IPS-NIHi11 (cell line): ENCODE measurements at places on chromosomes 4 and X.
A peak's percentile ranks its signal among the peaks of the same experiment; 100 is the strongest.

GRCh38 chrX:119706616-119707015 lies 13.6 kb upstream of the SEPTIN6 start:
- no peak for DNase-seq

DNA sequence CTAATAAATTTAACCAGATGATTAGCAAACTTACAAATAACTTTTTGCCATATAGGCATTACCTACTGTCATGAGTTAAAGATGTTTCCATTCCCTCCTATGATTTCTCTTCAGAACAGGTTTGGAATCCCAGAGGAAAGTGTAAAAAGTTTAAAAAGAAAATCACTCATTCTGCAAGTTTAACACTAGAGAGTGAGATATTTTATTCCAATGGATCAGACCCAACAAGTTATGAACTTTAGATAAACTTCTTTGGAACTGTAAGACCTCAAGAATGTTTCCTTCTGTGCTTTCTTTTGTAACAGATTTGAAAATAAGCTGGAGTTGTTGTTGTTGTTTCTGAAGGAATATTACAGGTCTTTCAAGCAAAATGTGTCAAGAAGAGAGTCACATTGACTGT lies 51.6 kb downstream of the PPP3CA start:
- no peak for DNase-seq

DNA sequence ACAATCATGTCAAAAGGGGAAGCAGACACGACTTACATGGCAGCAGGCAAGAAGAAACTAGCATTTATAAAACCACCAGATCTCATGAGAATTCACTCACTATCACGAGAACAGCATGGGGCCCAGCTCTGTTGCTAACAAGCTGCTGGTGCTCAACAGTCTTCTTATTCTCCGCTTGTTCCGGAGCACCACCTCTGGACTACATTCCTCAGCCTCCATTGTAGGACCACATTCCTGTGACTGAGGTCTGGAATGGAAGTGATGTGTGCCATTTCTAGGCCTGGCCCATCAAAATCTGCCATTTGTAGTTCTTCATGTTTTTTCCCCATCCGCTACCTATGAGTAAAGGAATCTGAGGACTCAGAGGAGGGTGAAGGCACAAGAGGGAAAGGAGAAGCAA lies 111.5 kb upstream of the PTCHD1 start:
- DNase-seq = no peak

- peak; percentile 24 for DNase-seq
Measured at GRCh38 chr4:159540501-159540900, 437.6 kb downstream of the RAPGEF2 start.

DNA sequence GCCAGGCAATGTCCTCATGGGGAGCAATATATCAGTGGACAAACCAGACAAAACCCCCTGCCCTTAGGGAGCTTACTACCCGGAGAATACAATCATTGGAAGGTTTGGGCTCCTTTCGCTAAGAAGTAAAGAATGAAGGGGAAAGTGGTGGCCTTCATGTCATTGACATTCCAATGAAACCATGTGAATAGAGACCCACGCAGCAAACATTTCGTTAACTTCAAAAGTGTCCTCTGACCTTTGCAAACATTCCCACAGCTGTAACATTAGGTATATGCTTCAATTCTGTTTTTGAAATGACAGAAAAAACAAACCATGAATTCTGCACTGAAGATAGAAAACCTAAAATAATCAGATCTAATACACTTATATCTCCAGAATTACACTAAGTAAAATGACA lies 7.0 kb downstream of the ATP8A1 start:
- no peak for DNase-seq

GRCh38 chr4:102564399-102565059 lies 63.4 kb downstream of the NFKB1 start:
- DNase-seq = no peak

- no peak for DNase-seq
Measured at GRCh38 chr4:41280010-41280409, 23.3 kb downstream of the UCHL1 start.

DNA sequence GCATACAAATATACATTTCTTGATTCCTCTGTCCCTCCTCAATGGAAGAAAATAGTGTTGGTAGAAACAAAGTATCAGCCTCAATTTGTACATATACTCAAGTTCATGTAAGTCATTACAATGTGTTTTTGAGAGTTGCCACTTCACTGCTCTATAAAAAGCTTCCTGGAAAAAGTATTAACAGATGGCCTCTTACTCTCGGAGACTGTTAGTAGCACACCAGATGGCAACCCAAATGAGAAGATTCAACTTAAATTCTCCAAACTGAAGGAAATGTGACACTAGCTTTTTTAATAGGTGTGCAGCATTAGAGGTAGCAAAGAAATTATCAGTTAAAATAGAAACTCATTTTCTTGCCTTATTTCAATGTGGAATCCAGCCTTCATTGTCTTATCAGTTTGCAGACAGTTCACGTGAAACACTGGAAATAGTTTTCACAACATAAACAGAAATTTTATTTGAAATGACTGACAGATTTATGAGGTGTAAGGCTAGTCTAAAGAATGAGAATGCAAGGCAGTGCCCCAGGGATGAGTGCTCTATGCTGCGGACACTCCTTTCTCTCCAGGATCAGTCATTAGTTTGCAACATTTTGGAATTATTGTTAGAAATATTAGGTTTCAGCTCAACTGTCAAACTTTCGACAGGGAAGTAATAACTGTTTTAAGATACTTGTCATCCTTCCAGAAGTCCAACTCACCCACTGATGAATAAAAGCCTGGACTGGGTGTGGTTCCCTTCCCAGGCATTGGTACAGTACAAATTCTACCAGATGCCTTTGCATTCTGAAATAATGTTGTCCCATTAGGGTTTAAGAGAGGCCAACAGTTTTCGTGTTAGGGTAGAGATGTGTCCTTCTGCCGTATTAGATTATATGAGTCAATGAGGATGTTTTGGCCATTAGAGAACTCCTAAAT lies 50.9 kb downstream of the IDS start:
- DNase-seq = no peak

DNA sequence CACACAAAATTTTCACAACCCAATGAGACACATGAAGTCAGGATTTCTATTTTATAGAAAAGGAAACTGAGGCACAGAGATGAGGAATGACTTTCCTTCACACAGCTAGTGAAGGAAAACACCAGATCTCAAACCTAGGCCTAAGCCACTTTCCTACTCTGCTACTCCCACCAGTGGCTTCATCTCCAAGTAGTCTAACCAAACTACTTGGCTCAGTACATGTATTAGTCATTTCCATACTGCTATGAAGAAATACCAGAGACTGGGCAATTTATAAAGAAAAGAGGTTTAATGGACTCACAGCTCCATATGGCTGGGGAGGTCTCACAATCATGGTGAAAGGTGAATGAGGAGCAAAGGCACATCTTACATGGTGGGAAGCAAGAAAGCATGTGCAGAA lies 196.6 kb downstream of the EVC2 start:
- DNase-seq = no peak

DNA sequence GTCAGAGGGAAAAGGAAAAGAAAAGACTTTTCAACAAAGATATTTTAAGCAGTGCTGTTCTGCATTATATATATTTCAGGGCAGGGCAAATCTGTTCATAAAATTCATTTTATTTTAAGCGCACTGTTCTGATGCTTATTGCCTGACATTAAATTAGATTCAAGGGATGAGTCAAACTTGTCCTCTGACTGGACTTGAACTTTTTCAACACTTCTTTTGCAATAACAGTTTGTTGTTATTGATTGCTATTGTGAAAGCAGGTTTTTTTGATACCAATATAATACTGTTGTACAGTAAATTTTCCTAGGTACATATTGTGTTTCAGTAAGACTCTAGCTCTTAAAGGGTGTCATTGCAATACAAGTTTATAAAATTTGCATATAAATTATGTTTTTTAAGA lies 481.3 kb downstream of the NAF1 start:
- no peak for DNase-seq

DNA sequence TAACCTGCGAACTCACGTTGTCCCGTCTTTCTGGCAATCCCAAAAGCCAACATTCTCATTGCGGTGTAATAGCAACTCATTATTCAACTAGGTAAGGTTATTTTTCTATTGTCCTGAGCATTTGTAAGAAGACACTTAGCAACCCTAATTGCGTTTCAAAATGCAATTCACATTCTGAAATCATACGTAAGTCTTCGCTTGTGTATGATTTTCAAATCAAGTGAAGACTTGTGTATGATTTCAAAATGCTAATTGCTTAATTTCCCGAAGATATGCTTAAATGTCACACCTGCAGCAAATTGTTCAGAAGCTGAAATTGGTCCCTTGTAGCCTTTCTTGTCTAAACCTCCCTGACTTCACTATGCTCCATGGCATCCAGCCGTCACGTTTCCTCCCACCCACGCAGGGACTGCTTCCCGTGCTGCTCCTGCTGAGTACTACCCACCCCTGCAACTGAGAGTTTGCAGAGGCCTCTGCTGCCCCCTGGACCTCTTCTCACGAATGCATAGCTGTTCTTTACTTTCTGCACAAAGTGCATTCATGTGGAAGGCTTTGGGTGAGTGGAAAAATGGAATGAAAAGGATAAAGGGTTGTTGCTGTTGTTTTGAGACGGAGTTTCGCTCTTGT lies 40.8 kb upstream of the CLDN24 start:
- peak; percentile 46 for DNase-seq

DNA sequence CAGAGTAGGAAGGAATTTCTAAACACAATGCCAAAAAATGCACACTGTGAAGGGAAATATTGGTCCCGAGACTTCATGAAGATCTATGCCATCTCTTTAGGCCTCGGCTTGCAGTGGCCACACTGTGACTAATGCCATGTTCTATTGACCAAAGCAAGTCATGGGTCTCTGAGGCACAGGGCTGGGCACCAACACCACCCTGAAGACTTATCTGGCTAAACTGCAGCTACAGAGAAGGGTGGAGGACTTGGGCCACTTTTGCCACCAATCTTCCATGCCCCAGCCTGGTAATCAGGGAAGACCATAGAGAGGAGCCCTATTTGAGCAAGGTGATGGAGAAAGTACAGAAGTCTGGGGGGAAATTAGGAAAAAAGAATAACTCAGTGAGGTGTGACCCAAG lies 42.1 kb downstream of the HMX1 start:
- no peak for DNase-seq

GRCh38 chr4:53804719-53805118 lies 213.4 kb upstream of the LNX1 start:
- DNase-seq = peak; percentile 52

GRCh38 chr4:153553819-153554170 lies 87.6 kb downstream of the TMEM131L start:
- DNase-seq = no peak

- no peak for DNase-seq
Measured at GRCh38 chr4:2793586-2794485, 951 bp downstream of the SH3BP2 start.

GRCh38 chrX:3320471-3321046 lies 25.9 kb downstream of the MXRA5 start:
- DNase-seq = no peak

DNA sequence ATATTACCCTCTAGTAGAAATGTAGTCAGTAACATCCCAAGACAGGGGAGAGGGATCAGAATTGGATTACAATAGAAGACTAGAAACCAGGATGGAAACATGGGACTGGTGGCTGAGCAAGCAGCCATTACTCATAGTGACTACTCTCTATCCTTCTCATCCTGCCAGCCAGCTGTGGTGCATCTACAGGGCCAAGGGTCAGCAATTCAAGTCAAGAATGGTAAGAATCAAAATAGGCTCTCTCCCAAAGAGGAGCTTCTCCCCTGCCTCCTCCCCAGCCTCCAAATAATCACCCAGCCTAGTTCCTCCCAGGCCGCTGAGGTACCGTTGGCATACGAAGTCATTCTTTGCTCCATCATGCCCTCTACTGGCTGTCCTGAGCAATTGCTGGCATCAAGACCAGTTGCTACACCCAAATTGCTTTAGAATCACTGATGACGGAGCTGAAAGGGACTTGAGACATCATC lies 19.4 kb downstream of the AWAT2 start:
- peak; percentile 66 for DNase-seq

- no peak for DNase-seq
Measured at GRCh38 chr4:15376145-15376544, 51.7 kb upstream of the C1QTNF7 start.

- DNase-seq = no peak
Measured at GRCh38 chr4:88035292-88035691, 27.9 kb downstream of the PKD2 start.

GRCh38 chrX:124764354-124764753 lies 418.0 kb downstream of the SH2D1A start:
- no peak for DNase-seq

GRCh38 chr4:71709961-71710360 lies 73.9 kb downstream of the GC start:
- DNase-seq = peak; percentile 9

DNA sequence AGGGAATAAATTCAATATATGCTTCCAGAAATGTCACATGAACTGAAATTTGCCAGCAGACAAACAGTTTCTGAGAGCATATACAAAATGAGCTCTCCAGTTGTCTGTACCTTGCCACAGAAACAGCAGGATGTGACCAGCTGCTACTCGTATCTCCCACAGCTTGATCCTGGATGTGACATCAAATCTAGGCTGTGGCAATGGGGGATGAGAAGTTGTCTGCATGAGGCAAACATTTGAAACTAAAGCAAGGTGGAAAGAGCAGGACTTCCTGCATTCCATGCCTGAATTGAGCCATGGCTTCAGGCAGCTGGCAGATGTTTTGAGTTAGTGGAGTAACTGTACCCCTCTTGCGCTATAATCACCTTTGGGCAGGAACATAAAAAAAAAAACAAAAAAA lies 1724.0 kb downstream of the RPA4 start:
- peak; percentile 1 for DNase-seq

GRCh38 chr4:24024605-24025004 lies 134.8 kb upstream of the PPARGC1A start:
- DNase-seq = no peak

- no peak for DNase-seq
Measured at GRCh38 chr4:125268068-125268755, 46.5 kb upstream of the FAT4 start.

DNA sequence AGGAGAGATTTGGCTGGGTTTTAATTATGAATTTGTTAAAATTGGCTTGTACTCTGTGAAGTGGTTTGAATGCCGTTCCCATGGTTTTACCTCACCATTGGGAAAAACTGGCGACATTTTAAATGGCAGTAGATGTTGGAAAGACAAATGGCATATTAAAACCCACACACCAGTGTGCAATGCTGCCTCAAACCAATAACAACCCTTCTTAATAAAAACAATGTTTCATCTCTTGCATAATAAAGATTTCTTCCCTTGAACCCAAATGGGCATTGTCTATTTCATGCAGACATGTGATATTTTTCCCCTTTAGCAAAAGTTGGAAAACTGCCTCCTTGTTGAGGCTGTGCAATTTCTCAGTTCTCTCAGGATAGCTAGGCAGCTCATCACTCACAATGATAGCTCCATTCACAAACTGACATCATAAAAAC lies 33.7 kb downstream of the GABRB1 start:
- no peak for DNase-seq

GRCh38 chrX:48789366-48790220 lies 3.2 kb downstream of the GATA1 start:
- DNase-seq = no peak
